RPMI7951 (cell line): ENCODE measurements at places on chromosomes 12 and 14.
A peak's percentile ranks its signal among the peaks of the same experiment; 100 is the strongest.

DNA sequence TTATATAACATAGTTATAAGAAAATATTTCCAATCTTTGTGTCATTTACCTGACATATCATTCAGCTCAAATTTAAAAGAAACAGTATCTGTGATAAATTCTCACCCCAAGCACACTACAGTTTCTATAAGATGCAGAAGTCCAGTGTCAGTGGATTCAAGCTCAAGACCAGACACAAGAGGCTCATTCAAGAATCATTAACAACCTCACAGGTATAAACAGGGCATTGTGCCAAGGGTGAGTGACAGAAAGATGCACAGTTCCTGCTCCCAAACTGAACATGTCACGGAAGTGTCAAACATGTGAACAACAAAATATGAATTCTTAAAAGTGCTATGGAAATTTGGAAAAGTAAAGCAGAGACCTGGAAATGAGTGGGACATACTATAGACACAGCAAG is 12.8 kb downstream of the ATP2B1 start:
- no peak for DNase-seq

DNA sequence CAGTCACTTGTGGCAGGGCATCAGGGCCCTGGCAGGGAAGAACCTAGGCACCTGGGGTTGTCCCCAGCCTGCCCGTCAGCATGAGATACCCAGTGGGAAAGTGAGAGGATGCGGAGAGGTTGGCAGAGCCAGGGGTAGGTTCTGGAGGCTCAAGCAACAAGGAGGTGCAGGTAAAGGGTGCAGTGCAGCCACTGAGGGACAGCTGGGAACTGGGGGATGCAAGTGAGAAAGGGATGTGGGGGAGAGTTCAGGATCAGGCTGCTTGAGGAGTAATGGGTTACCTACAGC is 18.7 kb downstream of the VASH1 start:
- no peak for DNase-seq

DNA sequence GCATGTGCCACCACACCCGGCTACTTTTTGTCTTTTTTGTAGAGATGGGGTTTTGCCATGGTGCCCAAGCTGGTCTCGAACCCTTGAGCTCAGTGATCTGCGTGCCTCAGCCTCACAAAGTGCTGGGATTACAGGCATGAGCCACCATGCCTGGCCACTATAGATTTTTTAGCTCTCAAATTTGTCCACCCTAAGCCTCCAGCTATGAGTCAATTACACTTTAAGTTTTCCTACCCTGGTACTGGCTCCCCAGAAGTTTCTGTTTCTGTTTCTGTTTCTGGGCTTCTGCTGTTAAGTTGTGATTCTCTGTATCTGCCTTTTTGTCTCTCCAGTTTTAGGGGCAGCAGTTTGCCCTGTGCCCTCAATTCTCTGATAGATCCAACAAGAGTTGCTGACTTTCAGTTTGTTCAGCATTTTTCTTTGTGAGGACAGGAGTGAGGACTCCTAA is 4.4 kb upstream of the TINF2 start:
- peak; percentile 19 for DNase-seq

GRCh38 chr14:33617154-33617553 is 333.7 kb downstream of the EGLN3 start:
- peak; percentile 80 for DNase-seq

- DNase-seq, result no peak
Observed at GRCh38 chr14:75238756-75239455, 39.7 kb upstream of the FOS start.

GRCh38 chr14:51472881-51473280 is 178.8 kb upstream of the FRMD6 start:
- peak; percentile 71 for DNase-seq

GRCh38 chr12:47193066-47193465 is 113.3 kb upstream of the AMIGO2 start:
- DNase-seq, result no peak

DNA sequence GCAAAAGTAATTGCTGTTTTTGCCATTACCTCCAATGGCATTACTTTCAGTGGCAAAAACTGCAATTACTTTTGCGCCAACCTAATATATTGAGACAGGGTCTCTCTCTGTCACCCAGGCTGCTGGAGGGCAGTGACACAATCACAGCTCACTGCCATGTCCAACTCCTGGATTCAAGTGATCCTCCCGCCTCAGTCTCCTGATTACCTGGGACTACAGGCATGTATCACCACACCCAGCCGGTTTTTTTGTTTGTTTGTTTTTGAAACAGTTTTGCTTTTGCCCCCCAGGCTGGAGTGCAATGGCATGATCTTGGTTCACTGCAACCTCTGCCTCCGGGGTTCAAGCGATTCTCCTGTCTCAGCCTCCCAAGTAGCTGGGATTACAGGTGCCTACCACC is 15.7 kb upstream of the KDM2B start:
- DNase-seq, result no peak

GRCh38 chr14:101465795-101466448 is 95.4 kb upstream of the DIO3 start:
- no peak for DNase-seq

- no peak for DNase-seq
Observed at GRCh38 chr14:93330609-93331000, 2.2 kb downstream of the BTBD7 start.

DNA sequence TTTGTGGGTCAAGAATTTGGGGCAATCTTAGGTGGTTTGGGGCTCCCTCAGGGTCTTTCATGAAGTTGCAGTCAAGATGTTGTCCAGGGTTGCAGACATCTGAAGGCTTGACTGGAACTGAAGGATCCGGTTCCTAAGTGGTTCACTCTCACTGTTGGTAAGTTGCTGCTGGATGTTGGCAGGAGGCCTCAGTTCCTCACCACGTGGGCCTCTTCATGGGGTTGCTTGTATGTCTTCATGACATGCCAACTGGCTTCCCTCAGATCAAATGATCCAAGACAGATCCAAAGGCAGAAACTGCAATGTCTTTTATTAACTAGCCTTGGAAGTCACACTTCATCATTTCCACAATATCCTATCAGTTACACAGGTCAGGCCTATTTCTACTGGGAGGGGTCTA is 49.2 kb downstream of the ARF6 start:
- DNase-seq, result no peak

DNA sequence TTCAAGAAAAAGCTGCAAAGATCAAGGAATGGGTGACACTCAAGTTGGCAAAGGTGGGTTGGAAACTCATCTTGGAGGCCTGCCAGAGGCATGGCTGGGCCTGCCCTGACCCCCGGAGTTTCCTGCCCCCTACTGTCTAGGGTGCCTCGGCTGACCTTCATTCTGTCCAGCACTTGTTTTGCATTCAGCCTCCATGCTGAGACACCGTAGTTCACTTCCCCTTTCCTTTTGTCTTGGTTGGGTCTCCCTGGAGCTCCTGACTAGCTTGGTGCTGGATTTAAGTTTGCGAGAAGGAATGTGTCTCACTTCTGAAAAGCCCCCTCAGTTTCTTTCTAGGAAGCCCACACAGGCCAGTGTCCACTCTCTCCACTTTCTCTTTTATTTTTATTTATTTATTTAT is 26.5 kb downstream of the PLEKHH1 start:
- DNase-seq, result no peak

DNA sequence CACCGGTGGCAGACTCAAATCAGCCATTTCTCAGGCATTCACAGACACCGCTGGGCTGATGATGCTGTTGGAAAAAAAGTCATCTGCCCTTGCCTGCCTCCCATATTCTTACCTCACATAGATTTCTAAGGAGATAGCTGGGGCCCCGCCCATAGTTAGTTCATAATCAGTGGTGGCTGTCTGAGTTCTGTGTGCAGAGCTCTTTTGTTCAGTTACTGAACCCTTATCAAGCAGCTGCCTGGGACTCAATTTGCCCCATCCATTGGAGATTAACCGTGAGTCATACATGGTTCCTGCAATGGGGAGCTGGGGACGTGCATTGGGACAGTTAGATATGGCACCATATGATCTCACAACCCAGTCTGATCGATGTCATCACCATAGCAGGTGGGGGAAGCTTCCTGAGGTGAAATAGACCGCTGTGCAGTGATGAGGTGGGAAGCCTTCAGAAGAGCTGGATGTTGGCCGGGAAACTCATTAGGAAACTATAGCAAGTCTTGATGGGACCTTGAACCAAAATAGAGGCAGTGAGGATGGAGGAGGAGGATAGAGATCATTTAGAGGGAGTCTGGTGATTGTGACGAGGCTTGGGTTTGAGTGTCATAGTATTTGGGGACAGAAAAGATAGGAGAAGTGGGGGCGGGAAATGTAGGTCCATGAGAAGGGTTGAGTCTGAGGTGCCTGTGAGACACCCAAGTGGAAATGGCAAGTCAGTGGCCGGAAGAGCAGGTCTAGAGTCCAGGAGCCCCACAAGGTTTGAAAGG is 147.8 kb downstream of the GCH1 start:
- no peak for DNase-seq

- no peak for DNase-seq
Observed at GRCh38 chr14:72632727-72633126, 261.2 kb downstream of the DPF3 start.

DNA sequence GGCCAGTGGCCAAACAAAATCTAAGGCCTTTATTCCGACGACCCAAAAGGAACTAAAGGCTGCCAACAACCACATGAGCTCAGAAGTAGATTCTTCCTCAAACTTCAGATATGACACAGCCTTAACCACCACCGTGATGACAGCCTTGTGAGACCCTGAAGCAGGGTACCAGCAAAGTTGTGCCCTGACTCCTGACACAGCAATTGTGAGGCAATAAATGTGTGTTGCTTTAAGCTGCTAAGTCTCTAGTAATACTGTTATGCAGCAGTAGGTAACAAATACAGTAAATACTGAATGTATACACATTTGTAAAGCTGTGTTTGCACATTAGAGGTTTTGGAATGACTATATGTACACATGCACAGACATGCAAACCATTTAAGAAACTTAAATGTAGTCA is 10.7 kb upstream of the SLC6A13 start:
- no peak for DNase-seq

DNA sequence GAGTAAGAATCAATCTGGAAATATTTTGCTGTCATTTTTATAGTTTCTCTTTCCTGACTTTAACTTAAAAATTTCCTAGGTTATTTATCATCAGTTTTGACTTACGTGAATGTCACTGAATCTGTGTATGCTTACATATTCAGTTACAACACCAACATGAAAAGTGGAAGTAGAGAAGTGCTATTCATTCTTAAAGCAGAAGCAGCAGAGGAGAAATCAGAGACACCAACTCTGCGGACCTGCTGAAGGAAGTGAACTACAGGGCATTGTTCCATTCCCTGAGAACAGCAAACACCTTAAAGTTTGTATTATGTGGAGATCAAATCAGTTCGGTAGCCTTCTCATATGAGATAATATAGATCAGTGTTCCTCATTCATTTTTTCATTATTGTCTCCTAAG is 34.1 kb downstream of the RAD51B start:
- DNase-seq, result no peak

- DNase-seq, result no peak
Observed at GRCh38 chr12:15323480-15323879, 1.2 kb downstream of the PTPRO start.

DNA sequence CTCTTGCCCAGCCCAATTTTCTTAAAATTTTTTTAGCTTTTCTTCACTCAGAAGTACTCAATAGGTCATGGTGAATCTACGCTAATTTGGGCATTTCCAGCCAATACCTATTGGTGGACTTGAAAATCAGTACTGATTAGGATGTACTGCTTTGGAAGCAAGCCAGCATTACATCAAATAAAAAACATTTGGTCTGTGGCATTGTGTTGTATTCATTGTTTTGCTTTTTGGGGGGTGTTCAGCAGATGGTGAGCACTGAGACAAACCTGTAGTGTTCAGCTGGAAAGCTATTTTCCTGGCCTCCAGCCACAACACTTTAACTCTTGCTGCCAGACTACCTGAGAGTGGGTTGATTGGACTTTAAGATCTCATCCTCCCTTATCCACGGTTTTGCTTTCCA is 4.0 kb downstream of the MAPKAPK5 start:
- DNase-seq, result no peak

GRCh38 chr12:15477761-15478160 is 155.5 kb downstream of the PTPRO start:
- DNase-seq, result no peak
